ENCODE measurements at places on chromosomes 11 and 22.

DNA sequence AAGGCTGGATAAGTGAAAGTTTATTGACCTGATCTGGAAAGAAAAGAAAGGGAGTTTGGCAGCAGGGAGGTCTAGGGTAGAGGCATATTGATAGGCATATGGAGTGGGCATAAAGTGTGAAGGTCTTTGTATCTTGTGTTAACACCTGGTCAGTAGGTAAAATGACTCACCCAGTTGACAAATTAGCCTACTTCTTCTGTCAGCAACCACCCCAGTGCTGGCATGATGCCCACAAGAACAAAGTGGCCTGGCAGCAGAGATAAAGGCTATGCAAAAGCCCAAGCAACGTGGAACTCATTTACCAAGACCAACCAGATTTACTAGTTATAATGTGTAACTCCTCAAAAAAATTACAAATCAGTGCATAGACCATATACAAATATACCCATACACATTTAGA lies 4.9 kb downstream of the OR10A3 start:
- DNase-seq, result no peak

GRCh38 chr11:12723421-12724300 lies 49.4 kb downstream of the TEAD1 start:
- DNase-seq, result no peak

- peak; percentile 55 for DNase-seq
These were observed 552 bp downstream of the RIN1 start for GRCh38 chr11:66335531-66336233.

GRCh38 chr22:32615874-32616564 lies 141.4 kb downstream of the FBXO7 start:
- DNase-seq, result no peak

GRCh38 chr11:41177791-41178190 lies 281.7 kb downstream of the LRRC4C start:
- DNase-seq, result no peak

DNA sequence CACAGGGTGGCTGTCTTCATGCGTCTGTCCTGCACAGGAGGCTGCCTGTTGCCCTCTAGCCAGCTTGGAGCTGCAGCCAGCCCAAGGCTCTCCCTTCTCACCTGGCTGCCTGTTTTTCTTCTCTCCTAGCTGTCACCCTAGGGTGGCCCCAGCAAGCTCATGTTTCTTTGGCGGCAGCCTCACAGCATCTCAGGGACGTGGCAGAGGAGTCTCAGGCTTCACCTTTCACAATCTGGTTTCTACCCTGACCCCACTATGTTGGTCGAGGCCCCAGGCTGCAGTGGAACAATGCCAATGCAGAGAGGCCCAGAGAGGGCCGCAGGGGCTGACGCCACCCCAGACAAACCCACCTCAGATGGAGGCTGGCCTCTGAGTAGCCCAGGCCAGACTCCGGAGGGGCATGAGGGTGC lies 2.5 kb upstream of the CLDN5 start:
- no peak for DNase-seq

GRCh38 chr11:119100994-119101758 lies 477 bp downstream of the DPAGT1 start:
- DNase-seq, result no peak

DNA sequence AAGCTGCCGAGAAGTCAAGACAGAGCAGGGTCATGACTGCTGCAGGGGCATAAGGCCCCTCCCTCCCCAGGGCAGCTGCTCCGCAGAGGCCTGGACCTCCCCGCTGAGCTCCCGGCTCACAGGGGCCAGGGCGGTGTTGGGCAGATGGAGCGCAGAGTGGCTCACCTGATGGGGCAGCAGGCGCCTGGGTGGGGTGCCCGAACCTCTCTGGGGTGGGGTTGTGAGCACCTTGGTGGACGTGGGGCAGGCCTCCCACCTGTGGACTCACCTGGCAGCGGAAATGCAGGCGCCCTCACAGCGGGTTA lies 22.9 kb downstream of the MUC6 start:
- no peak for DNase-seq

All from amniotic stem cell (primary cell).